ENCODE measurements at places on chromosomes 12 and 14. TPM values are rescaled to one million over a fixed set of nuclear protein-coding genes. Genes with fewer than 3 reads are reported as not detected.

- DNase-seq: no peak
Observed at GRCh38 chr12:78183824-78184223, 353.1 kb downstream of the NAV3 start.

GRCh38 chr12:93085383-93086287 lies 156.5 kb upstream of the EEA1 start:
- DNase-seq: no peak

DNA sequence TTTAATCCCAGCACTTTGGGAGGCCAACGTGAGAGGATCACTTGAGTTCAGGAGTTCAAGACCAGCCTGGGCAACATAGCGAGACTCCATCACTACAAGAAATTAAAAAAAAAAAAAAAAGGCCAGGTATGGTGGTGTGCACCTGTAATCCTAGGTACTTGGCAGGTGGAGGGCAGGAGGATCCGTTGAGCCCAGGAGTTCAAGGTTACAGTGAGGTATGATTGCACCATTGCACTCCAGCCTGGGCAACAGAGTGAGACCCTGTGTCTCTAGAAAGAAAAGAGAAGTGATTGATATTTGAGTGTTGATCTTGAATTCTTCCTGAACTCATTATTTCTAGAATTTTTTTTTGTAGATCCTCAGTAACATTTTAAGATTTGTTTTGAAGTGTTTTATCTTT lies 59.4 kb downstream of the ADIPOR2 start:
- no peak for DNase-seq

- no peak for DNase-seq
Observed at GRCh38 chr12:15858353-15858752, 23.8 kb upstream of the STRAP start.

- peak; percentile 34 for DNase-seq
Observed at GRCh38 chr14:56118611-56119181, 485 bp downstream of the PELI2 start.

The ACOT4 gene
- total RNA-seq: 1.1 TPM

The PHC1 gene
- total RNA-seq: 46.6 TPM

All from CD4-positive, CD25-positive, alpha-beta regulatory T cell (primary cell).